Activated CD4-positive, alpha-beta T cell treated with anti-CD3 and anti-CD28 coated beads for 4 hours (primary cell): ENCODE measurements at places on chromosomes 2 and 18.

DNA sequence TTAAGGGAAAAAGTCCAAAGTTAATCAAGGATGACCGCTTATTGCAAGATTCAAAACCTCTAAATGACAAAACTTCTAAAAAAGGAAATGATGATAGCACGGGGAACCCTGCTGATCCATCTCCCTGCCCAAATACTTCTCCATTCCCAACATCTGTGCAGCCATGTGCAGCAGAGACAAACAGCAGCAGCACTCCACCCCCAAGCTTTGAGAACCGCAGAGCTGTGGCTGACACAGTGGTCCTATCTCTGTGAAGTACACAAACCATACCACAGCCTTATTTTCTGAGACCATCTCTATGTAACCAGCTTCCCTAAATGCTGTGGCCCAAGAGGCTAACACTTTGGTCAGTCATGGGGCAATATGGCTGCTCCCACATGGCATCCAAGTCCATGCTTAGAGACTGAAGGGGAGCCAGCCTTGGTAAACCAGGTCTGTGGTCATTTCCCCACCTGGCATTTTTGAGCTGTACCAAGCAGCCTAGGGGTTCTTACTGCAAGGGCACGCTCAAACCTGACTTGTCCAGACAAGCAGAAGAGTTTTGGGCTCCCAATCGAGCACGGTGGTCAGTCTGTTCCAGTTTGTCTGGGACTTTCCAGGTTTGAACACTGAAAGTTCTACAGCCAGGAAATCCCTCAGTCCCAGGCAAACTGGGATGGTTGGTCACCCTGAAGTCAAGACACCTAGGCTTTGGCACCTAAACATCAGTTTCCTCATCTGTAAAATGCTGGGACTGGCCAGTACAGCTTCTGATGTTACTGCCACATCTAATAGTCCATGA is 17.1 kb upstream of the NFE2L2 start:
- DNase-seq, result no peak

DNA sequence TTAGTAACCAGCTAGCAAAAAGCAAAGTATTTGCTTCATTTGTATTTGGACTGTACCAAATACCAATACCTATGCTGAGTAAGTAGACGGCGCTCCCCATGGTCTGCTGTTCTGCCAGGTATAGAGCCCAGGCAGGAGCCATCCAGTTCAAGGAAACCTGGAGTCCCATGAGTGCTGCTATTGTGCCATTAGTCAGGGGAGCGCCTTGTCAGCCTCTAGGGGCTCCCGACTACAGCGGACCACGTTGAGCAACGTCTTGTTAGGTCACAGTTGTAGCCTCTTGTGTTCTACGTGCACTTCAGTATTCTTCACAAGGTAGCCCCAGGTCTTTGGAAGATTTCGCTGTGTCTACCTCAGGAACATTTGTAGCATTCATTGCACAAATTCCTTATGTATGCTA is 21.6 kb upstream of the SLC9A2 start:
- DNase-seq, result no peak

GRCh38 chr2:147231607-147232006 is 613.2 kb upstream of the ACVR2A start:
- no peak for DNase-seq

GRCh38 chr2:113922784-113923183 is 32.9 kb downstream of the ACTR3 start:
- no peak for DNase-seq

- DNase-seq, result no peak
Measured at GRCh38 chr2:99488539-99489062, 1.2 kb downstream of the REV1 start.

DNA sequence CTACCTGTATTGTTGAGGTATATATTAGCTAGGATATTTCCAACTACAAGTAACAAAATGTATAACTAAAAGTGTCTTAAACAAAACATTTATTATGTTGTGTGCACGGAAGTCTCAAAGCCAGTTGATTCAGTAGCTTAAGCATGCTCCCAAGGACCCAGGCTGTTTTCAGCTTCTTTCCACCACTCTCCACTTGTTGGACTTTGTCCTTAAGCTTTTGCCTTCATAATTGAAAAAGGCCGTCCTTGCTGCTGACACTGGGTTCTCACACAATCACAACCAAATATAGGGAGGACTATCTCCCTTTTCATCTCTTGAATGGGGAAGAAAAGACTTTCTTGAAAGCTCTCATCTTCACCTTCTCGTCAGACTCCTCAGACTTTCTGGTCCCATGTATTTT is 12.2 kb upstream of the NEMP2 start:
- no peak for DNase-seq

DNA sequence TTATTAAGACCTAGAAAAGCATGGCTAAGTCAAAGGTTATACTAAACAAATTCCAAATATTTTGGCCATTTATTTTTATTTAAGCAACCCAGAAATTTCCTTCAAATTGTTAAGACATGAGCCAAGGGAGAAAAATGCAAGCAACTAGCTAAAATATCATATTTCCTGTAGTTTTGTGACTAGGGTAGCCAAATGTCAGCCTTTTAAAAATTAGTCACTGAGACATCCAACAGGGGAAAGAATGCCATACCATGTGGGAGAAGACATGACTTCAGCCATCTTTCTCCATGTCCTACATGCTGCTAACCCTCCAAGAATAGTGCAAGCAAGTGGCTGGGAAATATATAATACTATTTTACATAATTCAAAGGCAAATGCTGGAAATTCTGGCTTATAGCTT is 197.9 kb downstream of the DSEL start:
- no peak for DNase-seq

- peak; percentile 3 for DNase-seq
Measured at GRCh38 chr2:201779901-201780673, 646 bp downstream of the ALS2 start.

DNA sequence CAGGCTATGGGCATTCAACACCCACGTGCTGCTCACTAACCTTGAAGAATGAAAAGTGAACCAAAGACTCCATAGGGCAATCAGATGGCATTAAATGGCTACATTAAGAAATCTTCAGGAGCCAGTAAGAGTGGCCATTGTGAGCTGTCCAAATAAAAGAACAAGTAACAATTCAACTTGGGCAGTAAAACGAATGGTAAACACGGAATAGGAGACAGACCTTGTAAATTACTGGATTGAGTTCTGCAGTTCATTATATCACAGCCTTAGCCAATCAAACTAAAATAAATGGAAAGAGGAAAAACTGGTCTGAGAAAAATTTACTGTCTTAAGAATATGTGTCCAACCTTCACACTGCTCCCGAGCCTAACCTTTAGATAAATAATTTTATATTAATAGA is 306.5 kb upstream of the ZNF521 start:
- DNase-seq, result no peak

- DNase-seq, result no peak
Measured at GRCh38 chr2:237218756-237219155, 133.1 kb downstream of the COPS8 start.

DNA sequence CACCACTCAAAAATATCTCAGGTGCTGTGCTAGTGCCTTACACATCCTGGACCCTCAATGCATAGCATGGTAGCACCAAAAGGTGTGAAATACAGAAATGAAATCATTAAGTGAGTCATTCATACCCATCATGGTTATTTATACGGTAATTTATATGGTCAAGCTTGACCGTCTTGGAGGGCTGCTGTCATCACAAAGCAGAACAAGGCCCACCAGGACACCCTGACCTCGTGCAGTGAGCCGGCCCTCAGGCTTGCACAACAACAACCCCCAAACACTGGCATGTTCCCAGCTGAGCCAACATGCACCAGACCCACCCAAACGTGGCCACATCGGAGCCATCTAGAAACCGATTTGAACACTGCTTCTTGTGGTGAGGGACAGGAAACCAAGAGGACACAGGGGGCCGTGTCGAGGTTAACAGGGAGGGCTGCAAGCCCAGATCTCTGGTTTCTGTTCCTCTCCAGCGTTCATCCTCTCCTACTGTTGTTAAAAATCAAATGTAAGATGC is 378.5 kb upstream of the ID2 start:
- DNase-seq, result peak; percentile 63

GRCh38 chr2:197360744-197361156 is 50.2 kb upstream of the ANKRD44 start:
- DNase-seq, result no peak

GRCh38 chr2:198326431-198326830 is 522.0 kb downstream of the PLCL1 start:
- no peak for DNase-seq

GRCh38 chr2:162050513-162050961 is 23.5 kb downstream of the DPP4 start:
- DNase-seq, result no peak

DNA sequence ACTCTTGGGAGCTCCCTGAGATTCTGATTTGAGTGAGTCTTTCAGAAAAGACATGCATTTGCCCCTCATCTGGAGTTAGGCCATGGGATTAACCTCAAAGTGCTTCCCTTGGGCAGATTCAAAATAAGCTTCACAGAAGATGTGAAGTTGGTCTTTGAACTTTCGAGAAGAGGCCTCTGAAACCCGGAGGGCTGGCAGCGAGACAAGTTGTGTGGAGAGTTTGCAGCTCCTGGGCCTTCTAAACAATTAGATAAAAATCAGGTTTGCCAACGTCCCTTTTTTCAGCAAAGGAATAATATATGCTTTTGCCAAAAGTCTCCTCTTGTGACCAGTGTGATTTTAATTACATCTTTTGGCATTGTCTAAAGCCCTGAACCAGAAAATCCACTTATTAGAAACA is 489.7 kb downstream of the SOX11 start:
- no peak for DNase-seq

DNA sequence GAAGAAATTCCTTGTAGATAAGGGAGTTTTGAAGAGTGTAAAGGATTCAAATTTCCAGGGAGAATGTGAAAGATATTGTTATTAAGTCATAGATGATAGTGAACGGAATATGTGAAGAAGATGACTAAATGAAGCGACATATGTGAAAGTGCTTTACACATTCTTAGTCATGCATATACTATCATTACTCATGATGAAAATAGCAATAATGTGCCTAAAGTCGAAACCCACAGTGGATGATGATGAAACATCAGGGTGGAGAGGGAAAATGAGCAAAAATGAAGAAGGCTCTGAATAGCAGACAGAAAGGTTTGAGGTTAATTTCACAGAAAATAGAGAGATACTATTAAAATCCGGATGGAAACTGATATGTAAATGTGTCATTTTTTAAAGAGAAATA is 1237.1 kb downstream of the LRP1B start:
- DNase-seq, result no peak
